Activated naive CD4-positive, alpha-beta T cell (primary cell): ENCODE measurements at places on chromosomes 1 and 21.

DNA sequence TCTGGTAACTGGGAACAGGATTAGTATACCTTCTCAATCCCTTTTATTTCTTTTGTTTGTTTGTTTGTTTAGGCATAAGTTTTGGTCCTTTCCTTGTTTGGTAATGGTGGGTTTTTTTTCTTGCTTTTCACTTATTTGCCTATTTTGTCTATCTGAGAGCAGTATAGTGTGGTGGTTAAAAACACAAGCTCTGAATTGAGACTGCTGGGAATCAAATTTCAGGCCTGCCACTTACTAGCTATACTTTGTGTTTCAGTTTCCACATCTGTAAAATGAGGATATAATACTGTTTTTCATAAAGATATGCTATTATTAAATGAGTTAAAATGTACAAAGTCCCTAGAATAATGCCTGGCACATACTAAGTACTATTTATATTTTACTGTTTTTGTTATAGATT is 81.6 kb upstream of the IVNS1ABP start:
- no peak for DNase-seq

DNA sequence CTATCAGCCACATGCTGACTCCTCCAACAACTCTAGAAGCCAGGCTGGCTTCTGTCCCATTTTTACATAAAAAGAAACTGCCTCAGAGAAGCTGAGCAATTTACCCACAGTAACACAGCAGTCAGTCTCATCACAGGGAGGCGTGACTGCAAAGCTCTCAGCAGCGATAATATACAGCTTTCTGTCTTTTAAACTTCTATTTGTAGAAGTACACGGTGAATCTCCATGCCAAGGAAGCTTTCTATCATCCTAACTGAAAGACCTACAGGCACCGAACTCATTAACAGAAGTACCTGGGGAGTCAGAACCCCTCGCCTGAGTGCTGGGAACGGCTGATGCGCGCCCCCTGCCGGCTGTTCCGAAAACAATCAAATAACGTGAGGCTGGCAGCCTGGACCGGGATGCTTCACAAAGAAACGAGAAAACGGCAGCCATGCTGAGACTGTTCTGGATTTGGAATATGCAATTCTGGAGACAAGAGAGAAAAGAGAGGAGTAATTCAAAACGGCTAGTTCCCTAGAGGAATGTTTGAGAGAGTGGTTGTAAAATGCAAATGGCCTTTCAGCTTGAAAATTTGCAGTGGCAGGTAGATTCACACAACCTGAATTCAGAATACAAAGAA is 43.5 kb upstream of the RAB4A start:
- peak; percentile 77 for DNase-seq

DNA sequence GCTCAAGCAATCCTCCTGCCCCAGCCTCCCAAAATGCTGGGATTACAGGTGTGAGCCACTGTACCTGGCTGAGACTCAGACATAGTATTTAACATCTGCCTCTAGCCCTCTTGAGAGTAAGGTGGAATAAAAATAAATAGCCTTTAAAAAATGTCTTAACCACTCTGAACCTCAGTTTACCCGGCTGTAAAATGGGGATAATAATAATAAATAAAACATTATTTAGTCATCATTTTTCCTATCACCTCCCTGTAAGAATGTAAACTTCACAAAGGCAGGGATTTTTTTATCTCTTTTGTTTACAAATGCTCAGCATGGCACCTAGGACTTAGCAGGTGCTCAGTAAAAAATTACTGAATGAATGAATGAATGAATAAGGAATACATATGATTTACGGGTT is 17.2 kb downstream of the EPHB2 start:
- no peak for DNase-seq

DNA sequence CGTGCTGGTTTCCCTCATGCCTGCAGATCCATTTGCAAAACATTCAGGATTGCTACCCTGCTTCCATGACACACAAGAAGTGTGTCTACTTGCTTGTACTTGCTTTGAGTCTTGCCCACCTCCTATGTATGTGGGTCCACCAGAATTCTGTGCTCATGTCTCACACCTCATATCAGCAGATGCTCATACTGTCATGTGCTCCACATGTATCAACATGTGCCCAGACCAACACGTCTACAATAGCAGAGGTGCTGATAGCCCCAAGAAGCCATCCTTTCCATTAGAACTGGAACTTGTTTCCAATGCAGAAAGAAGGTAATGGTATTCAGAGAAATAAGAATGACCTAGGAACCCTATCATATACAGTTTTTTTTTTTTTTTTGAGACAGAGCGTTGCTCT is 27.9 kb upstream of the MYOC start:
- DNase-seq, result no peak

GRCh38 chr1:39250460-39251240 is 46.2 kb downstream of the MACF1 start:
- no peak for DNase-seq

DNA sequence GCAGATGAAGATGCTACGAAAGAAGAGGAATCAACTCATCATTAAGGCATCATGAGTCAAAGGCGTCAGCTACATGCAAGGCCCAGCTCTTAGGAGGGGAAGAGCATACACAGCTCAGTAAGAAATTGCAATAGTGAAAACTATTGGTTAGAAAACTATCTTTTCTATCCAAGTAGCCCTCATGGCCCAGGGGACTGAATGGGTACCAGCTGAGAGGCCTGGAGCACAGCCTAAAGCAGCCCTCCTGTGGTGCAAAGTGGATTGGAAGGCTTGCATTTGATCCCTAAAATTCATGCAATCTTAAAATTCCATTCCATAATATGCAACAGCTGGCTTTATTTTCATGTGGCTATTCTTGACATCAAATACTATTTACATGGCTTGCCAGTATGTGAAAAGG is 251.8 kb upstream of the USP24 start:
- no peak for DNase-seq

DNA sequence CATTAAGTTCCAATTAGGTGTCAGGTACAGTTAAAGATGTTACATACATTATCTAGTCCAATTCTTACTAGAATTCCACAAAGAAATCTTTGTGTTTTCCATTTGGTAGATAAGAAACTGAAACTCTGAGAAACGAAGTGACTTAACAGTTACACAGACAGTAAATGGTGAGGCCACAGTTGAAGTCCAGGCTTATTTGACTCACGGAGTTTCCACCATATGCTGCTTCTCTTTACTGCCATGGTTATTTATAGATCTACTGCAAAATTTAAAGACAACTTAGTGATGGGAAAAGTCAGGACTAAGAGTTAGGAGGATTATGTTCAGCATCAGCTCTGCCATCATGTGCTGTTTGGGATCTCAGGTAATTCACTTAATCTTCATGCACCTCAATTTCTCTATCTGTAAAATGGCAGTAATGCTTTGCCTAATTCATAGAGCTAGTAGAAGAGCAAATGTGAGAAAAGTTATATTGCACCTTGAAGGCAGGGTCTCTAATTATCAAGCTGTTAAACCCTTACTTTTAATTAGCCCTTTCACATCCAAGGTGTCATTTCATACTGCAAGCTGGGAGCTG is 26.2 kb upstream of the SAMSN1 start:
- no peak for DNase-seq

DNA sequence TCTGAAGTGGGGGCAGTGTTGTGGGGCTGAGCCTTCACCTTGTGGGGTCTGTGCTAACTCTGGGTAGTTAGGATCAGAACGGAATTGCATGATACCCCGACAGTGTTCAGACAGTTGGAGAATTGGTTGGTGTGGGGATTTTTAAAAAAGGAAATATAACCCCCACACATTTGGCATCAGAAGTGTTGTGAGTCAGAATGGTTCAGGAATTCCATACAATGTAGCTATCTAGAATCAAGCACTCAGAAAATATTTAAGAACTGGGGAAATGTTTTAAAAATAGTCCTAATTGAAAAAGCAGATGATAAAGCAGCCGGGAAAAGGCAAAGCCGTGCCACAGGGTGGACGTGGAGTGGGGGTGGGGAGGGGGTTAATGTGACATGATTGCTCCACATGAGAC is 6.5 kb upstream of the S100A7 start:
- no peak for DNase-seq

- no peak for DNase-seq
Observed at GRCh38 chr1:181482521-181483284, 614 bp upstream of the CACNA1E start.

- DNase-seq, result no peak
Observed at GRCh38 chr1:16022393-16022792, 557 bp downstream of the CLCNKA start.

GRCh38 chr1:227919906-227920305 is 27.8 kb downstream of the WNT9A start:
- DNase-seq, result no peak

DNA sequence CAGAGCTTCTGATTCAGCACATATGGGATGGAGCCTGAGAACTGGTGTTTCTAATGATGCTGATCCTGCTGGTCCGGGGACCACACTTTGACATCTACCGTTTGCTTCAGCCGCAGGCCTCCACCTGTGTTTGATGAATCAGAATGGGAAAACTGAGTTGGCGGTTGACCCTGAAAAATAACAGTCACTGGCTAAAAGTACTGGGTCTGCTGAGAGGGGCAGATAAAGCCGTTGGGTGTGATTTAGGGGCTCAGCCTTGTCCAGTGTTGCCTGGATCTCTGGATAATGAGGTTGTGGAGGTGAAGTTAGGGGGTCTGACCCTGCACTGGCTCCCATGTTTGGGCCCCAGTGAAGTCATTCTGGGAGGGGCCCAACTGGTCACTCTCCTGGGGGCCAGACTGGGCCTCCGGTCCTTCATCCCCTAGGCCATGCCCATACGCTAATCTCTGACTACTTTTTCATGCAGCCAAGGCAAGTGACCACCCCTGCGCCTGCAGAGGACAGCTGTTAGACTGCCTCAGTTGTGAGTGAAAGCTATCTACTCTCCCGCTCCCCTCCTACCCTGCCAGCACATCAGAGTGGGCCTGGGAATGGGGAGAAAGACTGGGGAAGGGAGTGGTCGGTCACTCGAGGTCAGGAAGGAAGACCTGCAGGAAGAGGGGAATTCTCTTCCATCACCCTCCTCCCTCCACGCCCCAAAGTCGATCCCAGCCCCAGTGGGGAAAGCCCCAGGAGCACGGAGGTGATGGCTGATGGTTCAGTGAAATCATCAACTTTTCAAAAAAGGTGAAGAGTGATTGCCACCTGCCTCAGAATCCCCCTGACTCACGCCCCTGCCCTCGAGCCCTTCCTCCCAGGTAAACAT is 27.7 kb downstream of the VASH2 start:
- DNase-seq, result no peak

- no peak for DNase-seq
Observed at GRCh38 chr1:181812208-181812607, 249.3 kb downstream of the ZNF648 start.

- no peak for DNase-seq
Observed at GRCh38 chr1:64474665-64475439, 4.9 kb downstream of the CACHD1 start.

GRCh38 chr1:16321176-16321867 is 31.0 kb downstream of the FBXO42 start:
- no peak for DNase-seq

- no peak for DNase-seq
Observed at GRCh38 chr1:184366997-184367396, 19.8 kb upstream of the C1orf21 start.

GRCh38 chr1:243956450-243956849 is 94.6 kb upstream of the ZBTB18 start:
- no peak for DNase-seq

DNA sequence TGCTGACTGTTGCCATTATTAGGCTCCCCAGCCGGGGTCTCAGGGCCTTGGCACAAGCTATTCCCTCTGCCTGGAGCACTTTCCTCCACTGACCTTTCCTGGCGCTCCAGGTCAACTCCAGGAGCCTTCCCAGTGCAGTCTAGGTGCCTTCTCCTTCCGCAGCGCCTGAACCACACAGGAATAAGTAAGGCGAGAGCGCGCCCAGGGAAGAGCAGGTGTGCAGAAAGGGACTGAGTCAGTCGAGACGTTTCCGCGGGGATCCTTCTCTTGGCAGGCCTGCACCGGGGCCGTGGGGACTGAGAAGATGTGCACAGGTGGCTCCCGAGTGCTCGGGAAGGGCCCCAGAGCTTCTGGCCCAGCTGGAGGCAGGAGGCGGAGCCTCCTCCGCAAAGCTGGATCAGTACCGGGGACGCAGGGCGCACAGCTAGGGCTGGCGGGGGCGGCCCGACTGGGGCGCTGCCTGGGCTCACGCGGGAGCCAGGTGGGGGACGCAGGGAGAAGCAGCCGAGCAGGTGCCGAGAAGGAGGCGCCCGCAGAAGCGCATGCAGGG is 765 bp upstream of the BMP8A start:
- DNase-seq, result peak; percentile 12

- no peak for DNase-seq
Observed at GRCh38 chr1:108961198-108961597, 2.1 kb downstream of the CLCC1 start.

DNA sequence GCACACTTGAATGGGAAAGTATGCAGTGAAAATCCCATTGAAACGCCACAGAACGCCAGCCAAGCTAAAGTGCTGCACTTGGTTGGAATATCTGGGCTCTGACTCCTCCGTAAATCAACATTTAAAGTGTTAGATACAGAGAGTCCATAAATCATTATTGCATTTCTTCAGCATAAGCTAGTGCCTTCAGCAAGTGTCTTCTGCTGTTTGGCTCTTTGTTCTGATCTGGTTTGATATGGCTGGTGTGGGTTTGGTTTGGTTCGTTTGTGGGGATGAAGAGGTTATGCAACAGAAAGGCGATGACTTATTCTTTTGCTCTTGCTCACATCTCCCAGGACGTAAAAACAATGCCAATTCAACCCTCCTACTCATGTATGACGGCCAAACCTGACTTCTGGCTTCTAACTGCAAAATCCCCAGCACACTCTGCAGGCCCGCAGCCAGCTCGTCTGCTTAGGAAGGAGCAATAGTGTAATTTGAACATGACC is 121.8 kb upstream of the ERG start:
- no peak for DNase-seq

GRCh38 chr1:15668089-15668754 is 15.9 kb upstream of the PLEKHM2 start:
- DNase-seq, result no peak

- no peak for DNase-seq
Observed at GRCh38 chr21:24208562-24209260, 1398.6 kb downstream of the MRPL39 start.

DNA sequence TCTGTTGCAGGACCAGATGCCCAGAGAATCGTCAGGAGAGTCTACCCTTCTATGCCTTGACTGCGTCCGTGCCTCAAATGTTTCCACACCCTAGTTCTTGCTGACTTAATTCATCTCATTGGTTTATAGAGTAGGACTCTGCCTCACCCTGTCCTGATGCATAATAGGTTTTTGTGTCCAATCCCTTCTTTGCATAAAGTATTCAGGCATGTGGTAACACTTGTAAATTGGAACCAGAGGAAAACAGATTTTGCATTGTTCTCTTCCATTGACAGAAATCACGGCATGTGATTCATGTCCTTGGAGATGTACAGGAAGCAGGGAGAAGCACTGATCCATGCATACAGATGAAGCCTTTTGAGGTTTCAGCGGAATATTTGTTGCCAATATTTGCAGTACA is 29.5 kb downstream of the PLPPR5 start:
- DNase-seq, result no peak
